A673 (cell line): ENCODE measurements at places on chromosomes 11 and 22. TPM values are rescaled to one million over a fixed set of nuclear protein-coding genes. Genes with fewer than 3 reads are reported as not detected.

MMP13 gene
- not detected in 2 replicates for total RNA-seq

MYRF gene
- 11.2 and 14.6 TPM in 2 replicates for total RNA-seq

TBX1 gene
- 3.6 and 4.7 TPM in 2 replicates for total RNA-seq

PTPN5 gene
- total RNA-seq: 0.21 and 0.26 TPM in 2 replicates
